ENCODE measurements at places on chromosomes 7 and 10.

DNA sequence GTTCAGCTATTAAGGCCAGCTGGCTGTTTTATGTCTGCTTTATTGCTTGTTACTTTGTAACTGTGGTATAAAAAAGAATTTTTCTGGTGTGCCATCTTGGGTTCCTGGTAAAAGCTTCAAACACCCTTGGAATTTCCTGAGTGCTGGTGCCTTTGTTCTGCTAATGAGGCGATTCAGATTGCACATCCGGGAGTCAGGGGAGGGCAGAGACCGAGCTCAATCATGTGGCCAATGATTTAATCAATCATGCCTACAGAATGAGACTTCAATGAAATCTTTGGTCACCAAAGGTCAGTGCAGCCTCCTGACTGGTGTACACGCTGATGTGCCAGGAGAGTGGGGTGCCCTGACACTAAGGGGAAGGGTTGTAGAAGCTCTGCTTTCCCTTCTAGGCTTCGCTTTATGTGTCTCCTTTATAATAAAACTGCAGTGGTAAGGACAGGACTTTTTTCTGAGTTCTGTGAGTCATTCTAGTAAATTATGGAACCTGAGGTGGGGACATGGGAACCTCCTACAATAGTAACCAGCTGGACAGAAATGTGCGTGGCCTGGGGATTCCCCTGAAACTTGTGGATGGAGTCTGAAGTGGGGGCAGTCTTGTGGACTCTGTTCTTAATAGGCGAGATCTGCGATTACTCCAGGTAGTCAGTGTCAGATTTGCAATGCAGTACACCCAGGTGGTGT, 69.4 kb upstream of the OGDHL start:
- DNase-seq, result peak; percentile 12

GRCh38 chr7:130481898-130482297, 10.0 kb upstream of the MEST start:
- peak; percentile 54 for DNase-seq

GRCh38 chr10:31660300-31660699, 268.3 kb downstream of the ARHGAP12 start:
- DNase-seq, result no peak

DNA sequence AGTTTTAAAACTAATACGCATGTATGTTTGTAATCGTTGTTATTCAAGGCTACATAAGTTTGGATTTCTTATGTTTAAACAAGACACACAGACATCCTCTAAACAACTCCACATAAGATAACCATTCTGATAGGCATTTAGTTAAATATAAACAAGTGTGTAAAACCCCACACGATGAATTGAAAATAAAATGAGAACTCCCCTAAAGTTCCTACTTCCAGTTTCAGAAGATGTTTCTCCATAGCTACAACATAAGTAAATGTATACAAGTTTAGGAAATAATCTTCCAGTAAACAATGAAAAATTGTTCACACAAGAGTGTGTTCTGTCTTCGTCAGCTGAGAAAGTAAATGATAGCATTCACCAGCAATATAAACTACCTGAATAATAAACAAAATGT, 246.8 kb downstream of the RNLS start:
- no peak for DNase-seq

DNA sequence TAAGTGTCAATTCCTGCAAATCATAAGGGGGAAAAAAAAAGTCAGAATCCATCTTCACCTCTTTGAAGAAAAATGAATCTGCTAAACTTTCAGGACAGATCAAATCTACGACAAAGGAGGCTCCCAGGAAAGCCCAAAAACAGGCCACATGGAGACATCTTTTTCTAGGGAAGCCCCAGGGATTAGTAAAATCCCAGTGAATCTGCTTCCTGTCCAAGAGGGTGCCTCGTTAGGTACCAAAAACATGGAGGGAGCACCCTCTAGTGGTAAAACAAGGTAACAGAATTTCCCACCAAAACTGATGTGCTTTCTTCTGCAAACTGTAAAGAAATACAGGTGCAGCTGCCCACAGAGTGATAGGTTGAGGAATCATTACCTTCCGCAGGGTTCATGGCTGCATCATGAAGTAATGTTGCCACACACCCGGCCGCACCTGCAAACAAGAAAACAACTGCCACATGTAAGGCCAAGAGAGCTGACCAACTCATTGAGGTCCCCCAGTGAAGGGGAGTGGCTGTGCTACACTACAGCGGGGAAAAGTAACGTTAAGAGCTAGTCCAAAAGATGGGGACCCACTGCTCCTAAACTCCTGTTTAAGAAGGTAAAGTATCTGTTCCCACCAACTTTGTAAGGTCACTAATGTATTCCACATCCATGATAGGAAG, 7.9 kb downstream of the SLC25A28 start:
- DNase-seq, result peak; percentile 78

DNA sequence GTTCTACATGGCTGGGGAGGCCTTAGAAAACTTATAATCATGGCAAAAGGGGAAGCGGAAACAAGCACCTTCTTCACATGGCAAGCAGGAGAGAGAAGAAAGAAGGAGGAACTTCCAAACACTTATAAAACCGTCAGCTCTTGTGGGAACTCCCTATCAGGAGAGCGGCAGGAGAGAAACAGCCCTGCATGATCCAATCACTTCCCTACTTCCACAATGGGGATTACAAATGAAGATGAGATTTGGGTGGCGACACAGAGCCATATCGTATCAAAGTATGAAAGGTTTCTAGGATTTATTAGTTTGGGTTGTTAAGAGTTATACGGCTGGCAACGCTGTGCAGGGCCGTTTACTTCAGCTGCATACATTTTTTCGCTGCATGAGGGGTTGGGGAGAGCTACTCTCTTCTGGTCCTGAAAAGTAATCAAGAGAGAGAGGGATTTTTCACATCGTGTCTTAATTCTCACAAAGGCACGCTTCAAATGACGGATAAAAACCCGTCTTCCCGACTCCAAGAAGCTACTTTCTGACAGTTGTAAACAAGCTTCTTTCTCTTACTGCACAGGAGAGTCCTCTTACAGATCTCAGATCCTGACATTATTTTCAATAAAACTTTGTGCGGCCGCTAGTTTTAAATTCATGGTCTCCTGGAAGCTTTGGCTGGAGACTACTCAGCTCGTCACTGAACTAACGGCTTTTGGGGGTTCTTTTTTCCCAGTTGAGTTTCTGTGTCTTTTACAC, 751 bp upstream of the GTPBP10 start:
- DNase-seq, result peak; percentile 38

GRCh38 chr10:76388321-76389023, 957.0 kb downstream of the LRMDA start:
- DNase-seq, result no peak
